H54 (cell line): ENCODE measurements at places on chromosomes 7 and 10.

DNA sequence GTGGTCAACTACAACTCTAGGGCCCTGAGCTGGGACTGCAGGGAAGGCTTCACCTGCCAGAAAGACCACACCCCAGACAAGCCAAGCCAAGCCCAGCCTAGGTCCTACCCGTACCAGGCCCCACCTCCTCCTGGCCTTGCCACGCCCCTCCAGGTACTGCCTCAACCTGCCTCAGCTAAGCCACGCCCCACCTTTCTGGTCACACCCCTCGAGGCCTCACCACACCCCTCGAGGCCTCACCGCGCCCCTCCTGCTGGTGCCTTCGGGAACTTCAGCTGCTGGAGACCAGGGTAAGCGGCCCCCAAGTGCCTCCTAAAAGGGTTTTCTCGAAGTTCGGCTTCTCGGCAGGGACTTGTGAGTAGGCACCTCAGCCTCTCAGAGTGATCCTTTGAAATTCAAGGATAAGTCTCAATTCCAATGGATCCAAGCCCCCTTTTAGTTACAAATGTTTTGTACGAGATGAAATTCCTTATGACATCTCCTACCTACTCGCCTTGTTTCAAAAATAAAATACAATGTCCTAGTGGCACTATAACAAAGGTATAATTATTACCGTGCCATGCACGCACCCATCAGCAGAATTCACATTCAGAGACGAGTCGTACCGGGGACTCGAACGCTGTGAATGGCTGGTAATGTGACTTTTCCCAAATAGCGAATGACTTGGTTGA lies 171.2 kb downstream of the ARHGAP21 start:
- peak; percentile 25 for DNase-seq

DNA sequence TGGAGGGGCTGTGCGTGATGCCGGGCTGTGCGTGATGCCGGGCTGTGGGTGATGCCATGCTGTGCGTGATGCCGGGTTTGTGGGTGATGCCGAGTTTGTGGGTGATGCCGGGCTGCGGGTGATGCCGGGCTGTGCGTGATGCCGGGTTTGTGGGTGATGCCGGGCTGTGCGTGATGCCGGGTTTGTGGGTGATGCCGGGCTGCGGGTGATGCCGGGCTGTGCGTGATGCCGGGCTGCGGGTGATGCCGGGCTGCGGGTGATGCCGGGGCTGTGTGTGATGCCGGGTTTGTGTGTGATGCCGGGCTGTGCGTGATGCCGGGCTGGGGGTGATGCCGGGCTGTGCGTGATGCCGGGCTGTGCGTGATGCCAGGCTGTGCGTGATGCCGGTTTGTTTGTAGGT lies 128.9 kb downstream of the FAM53B start:
- DNase-seq: no peak

DNA sequence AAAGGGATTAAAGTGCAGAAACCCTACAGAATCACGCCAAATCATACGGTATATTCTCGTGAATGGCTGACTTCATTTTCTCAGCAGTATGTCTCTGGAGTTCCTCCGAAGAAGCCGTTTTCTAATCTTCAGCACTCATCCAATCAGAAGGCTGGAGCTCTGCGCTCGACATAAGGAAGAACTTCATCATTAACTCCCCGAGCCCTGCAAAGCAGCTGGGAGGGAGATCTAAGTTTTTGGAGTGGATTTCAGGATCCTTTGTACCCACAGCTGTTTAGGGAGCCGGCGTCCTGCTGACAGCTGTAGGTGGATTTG lies 40.7 kb upstream of the SDK1 start:
- DNase-seq: peak; percentile 42

- no peak for DNase-seq
Observed at GRCh38 chr7:27211764-27212204, 11.9 kb upstream of the HOXA13 start.

- DNase-seq: no peak
Observed at GRCh38 chr10:14262836-14263425, 67.8 kb downstream of the FRMD4A start.

DNA sequence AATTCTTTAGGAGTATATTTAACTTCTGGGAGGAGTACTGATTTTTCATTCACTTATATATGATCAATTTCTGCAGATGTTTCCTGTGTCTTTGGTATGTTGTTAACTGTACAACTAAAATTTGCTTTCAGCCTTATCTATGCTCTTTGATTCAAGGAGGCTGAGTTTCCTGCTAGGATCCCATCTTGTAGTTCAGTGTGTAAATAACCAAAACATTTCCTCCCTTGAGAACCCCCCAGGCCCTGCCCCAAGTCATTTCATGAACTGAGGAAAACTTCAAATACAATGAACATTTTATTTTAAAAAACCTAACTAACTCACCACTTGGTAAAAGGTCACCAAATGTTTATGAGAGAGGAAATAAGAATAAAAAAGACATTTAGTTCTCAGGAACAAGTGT lies 55.5 kb downstream of the VWA2 start:
- no peak for DNase-seq
